NCI-H2107 (cell line): ENCODE measurements at places on chromosomes 3 and 15.

DNA sequence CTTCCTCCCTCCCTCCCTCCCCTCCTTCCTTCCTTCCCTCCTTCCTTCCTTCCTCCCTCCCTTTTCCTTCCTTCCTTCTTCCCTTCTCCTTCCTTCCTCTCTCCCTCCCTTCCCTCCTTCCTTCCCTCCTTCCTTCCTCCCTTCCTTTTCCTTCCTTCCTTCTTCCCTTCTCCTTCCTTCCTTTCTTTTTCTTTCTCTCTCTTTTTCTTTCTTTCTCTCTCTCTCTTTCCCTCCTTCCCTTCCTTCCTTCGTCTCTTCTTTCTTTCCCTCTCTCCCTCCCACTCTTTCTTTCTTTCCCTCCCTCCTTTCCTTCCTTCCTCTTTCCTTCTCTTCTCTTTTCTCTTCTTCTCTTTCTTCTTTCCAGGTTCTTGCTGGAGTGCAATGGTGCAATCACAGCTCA, 1.9 kb upstream of the ZNF662 start:
- no peak for DNase-seq

GRCh38 chr15:51363383-51363782, 21.9 kb downstream of the GLDN start:
- DNase-seq = no peak

DNA sequence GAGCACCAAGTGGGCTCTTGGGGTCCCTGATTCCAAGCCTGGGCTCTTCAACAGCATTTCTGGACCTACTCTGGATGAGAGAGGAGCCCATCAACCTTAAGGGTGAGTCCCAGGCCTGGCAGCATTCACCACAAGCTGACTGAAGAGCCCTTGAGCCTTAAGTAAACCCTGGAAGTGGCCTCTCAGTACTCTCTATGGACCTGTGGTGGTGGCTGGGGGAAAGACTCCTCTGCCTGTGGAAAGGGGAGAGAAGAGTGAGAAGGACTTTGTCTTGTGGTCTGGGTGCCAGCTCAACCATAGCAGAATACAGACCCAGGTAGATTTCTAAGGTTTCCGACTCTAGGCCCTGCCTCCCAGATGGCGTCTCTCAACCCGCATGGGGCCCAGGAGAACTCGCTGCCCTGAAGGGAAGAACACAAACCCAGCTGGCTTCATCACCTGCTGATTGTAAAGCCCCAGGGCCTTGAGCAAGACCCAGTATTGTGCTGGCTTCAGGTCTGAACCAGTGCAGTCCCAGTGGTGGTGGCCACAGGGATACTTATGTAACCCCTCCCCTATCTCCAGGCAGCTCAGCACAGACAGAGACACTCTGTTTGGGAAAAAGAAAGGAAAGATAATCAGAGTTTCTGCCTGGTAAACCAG, 71.4 kb downstream of the TFDP2 start:
- peak; percentile 75 for DNase-seq

GRCh38 chr3:58141766-58142345, 68.9 kb downstream of the DNASE1L3 start:
- no peak for DNase-seq

DNA sequence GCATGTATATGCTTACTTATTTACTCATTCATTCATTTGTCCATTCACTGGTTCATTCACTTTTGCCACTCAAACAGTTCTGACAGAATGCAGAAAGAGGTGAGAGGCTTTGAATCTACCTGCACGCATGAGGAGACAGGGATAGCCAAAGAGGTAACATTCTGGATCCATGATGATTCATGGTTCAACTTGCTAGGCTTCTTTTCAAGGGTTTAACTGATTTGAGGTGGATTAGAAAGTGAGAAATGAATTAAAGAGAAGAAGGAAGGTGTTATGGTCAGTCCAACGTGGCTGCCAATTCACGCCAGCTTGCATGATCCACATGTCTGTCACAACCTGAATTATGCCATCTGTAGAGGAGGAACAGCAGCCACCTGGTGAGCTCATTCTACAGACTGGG, 260.6 kb downstream of the ARRDC4 start:
- no peak for DNase-seq

DNA sequence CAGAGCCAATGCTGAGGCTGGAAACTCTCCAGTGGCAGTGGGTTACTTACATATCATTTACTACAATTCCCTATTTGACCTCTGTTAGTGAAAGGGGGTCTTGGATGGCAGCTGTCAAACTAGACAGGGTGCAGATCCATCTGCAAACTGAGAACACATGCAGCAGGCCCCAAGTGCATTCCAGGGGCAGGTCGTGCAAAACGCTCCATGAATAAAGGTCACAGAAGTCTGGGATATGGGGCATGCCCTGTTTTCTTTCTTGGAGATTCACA, 25.0 kb upstream of the RAD18 start:
- DNase-seq = no peak
